ENCODE measurements at places on chromosomes 5 and 9.

GRCh38 chr9:124553738-124554137 lies 46.5 kb upstream of the NR5A1 start:
- DNase-seq = no peak

- DNase-seq = no peak
Observed at GRCh38 chr5:63233911-63234310, 655.3 kb downstream of the LRRC70 start.

DNA sequence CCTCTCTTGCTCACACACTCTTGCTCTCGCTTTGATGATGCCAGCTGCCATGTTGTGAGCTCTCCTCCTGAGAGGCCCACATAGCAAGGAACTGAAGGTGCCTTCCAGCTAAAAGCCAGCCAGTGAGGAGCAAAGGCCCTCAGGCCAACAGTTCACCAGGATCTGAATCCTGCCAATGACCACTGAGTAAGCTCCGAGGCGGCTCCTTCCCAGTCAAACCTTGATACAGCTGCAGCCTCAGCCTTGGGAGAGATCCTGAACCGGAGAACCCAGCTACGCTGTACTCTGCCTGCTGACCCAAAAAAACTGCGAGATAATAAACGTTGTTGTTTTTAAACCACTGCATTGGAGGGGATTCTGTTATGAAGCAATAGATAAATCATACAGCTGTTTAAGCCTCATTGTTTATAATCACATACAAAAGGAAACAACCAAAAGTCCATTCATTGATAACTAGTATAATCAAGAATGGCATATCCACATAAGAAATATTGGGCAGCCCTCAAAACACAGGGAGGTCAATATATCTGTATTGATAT lies 49.0 kb upstream of the IFNK start:
- no peak for DNase-seq

- no peak for DNase-seq
Observed at GRCh38 chr5:10594591-10595210, 30.8 kb downstream of the ANKRD33B start.

DNA sequence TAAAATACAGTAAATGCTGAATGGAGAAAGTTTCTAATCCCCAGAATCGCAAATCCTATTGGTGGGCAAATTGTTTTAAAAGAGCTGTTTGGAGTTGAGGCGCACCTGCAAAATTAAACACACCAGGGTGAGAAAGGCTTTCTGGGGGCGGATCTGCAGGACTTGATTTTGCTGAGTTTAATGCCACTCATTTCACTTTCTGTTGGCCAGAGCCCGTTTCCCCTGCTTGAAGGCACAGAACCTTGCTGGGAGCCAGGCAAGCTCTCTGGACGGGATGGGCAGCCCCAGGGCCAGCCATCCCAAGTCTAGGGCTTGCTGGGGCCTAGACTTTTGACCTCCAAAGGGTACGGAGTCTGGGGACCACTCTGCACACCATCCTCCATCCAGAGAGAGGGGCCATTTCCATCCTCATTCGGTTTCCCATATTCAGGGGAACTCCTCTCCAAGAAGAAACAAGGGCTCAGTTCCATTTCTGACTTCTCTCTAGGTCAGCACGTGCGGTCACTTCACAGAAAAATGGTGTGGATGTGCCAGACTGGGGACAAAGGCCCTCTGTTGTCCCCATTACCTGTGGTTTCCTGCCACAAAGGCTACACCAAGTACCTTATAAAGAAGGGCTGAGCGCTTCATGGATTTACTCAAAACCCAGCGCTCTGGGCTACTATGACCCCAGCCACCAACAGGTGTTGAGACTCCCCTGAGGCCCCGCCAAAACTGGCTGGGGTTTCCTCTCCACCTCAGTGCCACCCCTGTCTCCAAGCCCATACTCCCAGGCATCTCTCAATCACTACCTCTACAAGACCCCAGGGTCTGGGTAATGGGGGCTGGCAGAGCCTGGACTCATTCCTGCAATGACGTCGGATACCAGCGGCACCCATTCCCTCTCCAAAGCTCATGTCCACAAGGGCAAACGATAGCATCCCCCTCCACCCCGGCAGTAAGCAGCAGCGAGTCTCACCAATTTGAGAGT lies 170.0 kb downstream of the AUH start:
- DNase-seq = no peak

DNA sequence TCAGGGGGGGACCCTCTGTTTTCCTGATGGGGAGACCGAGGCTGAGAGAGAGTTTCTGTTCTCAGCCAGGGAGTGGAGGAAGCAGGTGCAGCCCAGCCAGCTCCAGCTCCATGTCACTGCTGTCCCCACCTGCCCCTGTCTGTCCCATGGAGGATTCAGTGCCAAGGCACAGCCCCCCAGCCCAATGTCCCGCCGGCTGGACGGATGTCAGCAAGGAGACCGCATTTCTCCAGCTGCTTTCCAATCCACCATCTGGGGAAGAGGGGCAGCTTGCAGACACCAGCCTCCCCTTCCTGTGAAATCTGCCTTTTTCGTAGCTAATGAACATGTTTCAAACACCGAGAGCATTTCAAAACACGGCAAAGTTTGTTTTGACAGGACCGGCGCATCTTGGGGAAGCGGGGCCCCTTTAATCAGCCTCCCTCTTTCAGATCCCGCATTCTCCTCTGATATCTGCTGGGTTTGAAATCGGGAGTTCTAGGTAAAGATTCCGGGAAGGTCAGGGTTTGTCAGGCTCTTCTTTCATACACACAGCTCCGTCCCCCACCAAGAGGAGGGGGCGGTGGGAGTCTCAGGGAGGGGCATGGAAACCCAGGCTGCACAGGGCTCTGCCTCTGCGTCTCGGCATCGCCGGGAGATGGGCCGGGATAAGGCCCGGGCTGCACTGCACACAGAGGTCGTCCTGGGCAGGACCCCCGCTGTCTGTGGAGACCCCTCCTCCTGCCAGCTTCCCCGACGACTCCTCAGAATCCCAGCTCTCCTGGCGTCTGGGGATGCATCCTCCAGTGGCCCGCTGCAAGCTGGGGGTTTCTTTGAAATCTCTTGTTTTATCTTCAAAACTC lies 74.8 kb downstream of the NEK6 start:
- DNase-seq = peak; percentile 25

DNA sequence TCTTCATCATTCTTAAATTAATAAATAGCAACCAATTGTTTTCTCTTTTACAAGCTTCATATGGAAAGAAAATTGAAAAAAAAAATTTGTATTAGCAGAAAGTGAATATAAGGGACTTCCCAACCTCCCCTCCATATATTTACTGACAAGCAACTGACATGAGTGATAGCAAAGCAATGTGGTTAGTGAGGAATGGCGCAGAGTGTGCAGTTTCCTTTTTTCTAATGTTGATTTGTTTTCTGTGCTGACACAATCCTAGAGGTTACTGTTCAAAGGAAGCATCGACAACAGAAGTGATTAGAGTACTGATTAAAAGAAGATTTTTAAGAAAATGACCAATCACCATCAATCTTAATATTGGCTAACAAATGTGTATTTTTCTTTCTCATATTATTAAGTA lies 1.7 kb upstream of the PTGER4 start:
- DNase-seq = no peak
